ENCODE measurements at places on chromosomes 3 and 15. TPM values are rescaled to one million over a fixed set of nuclear protein-coding genes. Genes with fewer than 3 reads are reported as not detected.

DNA sequence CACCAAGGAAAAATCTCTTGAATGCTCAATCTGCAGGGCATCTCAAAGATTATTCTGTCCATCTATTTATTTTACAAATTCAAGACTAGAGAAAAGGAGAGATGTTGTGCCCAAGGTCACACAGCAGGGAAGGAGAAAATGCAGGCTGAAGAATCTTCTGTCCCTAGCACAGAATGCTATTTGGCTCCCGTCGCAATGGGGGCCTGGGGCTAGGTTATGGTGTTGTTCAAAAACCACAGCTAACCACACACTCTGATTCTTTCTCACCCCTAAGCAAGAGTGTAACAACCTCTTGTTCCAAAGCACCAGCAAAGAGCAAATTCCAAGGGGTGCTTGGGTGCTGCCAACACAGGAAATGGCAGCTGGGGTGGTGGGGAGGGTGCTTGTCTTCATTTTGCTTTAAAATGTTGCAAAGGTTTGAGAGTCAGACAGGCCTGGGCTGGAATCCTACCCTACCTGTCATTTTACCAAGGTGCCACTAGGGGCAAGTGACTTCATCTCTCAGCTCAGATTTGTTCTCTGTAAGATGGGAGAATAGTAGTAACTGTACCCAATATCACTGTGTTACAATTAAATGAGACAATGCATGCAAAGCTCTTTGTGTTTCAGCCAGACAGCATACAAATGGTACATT lies 112.5 kb downstream of the ADAMTS9 start:
- no peak for DNase-seq

- no peak for DNase-seq
These were observed 19.8 kb downstream of the WDR73 start for GRCh38 chr15:84634228-84634837.

DNA sequence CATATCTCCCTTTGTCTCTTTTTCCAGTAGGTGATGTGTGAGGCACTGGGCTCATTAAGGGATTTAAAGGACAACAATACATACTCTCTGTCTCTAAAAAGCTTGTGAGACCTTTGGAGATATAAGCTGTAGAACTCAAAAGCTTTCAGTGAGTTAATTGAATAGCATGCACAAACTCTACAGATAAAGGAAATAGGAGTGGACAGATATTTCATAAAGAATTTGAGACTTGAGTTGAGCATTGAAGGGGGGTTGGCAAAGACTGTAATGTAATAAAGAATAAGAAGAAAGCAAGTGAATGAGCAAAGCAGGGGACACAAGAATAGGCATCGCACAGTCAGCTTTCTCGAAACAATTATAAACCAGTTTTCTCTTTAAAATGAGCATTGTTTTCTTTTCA lies 583.4 kb upstream of the DPPA4 start:
- no peak for DNase-seq

GRCh38 chr3:10288575-10288960 lies 4.2 kb downstream of the GHRL start:
- no peak for DNase-seq

GRCh38 chr3:109385442-109386318 lies 48.3 kb upstream of the DPPA4 start:
- no peak for DNase-seq

DNA sequence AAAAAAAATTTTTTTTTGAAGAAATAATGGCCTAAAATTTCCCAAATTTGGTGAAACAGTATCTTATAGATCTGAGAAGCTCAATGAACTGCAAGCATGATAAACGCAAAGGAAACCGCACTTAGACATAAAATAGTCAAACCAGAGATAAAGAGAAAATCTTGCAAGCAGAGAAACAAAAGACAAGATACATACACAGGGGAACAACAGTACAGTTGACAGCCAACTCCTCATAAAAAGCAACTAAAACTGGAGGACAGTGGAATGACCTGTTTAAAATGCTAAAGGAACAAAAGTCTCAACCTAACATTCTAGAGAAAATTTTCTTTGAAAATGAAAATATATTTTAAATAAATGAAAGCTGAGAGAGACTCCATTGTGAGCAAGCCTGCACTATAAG lies 107.5 kb downstream of the RASA2 start:
- DNase-seq, result no peak

Gene GOLGA6L26
- not detected for total RNA-seq

GRCh38 chr3:62785384-62785783 lies 89.8 kb downstream of the CADPS start:
- no peak for DNase-seq

DNA sequence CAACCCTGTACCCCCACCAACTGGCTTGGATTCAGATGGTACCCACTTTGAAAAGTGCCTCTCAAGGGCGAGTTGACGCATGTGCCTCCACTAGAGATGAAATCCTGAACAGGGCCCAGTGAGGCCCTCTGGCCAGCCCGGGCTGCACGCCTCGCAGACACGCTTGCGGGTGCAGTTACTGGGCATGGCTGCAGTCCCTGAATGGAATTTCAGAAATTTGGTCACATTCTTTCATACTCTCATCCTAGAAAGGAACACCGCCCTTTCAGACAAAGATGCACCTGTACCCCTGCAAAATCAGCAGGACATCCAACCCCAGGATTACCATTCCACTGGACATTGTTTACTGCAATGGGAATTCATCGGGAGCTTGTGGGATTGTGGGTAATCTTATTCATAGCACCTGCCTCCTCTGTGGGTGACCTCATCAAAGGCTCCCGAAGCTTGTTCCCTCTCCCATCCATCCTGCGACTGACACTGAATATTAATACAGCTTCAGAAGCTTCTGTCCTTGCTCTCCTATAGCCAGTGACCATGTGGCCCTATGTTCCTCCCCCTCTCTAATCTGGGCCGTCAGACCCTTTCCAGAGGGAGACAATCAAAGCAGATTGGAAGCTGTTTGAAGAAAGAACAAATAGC lies 42.5 kb upstream of the TPM1 start:
- no peak for DNase-seq

Gene ANKRD63
- total RNA-seq, result 4.4 TPM

Gene STXBP5L
- not detected for total RNA-seq

Gene MESP2
- 0.34 TPM for total RNA-seq

- no peak for DNase-seq
These were observed 26.9 kb downstream of the PIERCE2 start for GRCh38 chr15:55434989-55435825.

Gene NDN
- 41.6 TPM for total RNA-seq

DNA sequence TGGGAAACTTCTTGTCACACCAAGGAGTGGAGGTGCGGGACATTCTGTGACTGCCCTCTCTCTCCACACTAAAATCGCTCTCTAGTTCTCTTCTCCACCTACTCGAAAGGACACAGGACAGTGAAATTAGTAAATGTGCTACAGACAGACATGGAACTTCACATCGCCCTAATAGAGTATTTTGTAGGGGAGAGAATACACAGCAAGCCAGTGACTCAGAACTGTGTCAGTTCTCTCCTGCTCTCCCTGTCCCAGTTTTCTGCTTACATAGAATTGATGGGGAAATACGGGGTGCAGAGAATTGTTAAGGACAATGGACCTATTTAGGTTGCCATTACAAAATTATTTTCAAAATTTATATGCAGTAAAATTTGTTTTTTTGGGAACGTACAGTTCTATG lies 159.6 kb upstream of the GADL1 start:
- no peak for DNase-seq

DNA sequence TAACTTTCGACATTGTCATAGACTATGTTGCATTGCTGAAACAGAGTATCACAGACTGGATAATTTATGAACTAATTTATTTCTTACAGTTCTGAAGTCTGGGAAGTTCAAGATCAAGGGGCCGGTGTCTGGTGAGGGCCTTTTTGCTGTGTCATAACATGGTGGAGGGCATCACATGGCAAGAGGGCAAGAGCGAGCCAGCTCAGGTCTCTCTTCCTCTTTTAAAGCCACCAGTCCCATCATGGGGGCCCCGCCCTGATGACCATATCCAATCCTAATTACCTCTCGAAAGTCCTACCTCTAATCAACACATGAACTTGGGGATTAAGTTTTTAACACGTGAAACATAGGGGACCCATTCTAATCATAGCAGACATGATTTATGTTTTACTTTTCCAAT lies 33.5 kb upstream of the DCUN1D1 start:
- no peak for DNase-seq

Gene GRAMD2A
- 0.48 TPM for total RNA-seq

DNA sequence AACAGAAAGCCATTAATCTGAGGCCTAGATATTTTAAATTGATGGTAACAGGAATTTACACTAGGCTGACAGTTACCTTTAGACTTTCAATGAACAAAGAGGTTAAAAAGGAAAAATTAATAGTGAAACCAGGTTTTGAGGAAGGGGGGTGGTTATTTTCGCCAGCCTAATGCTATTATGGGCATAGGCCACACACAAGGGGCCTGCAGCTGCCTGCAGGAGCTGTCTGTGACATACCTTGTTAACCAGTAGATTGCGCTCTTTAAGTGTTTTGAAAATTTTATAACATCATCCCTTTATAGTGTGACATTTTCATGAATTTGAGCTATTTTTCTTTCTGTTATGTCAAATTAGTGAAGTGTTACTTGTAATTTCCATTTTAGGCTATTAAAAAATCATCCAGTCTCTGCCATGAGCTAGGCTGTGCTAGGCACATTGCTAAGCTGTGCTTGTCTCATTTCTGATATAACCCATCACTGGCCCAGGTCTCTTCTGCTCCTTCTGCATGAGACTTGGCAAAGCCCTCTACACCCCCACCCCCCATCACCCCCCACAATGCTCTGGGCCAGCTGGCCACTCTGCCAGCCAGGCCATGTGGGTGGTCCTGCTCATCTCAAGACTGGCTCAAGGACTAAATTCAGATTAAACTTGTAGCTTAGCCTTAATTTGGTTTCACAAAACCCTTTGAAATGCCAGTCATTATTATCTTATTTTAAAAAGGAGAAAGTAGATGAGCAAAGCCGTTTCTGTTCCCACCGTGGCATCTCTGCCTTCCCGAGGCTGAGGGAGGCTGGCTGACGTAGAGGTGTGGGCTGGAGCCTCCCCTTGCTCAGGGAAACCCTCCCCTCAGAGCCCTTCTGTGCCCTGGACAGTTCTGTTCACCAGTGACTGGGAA lies 48.4 kb upstream of the SEC22A start:
- DNase-seq, result no peak

DNA sequence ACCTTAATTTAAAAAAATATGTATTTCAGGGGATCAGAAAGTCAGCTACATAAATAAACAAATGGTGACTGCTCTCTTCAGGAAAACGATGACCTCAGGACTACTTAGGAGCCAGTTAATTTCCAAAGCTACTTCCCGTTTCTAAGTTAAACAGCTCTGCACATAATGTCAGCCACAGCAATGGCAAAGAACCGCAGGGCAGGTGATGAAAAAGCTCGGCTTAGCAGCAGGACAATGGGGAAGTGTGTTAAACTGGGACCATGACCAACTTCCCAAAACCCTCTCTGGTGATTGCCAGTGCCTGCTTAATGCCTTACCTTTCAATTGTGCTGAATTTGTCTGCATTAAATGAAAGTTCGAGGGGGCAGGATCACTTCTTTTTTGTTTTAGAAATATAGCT lies 258.9 kb downstream of the FHIT start:
- DNase-seq, result peak; percentile 37

Gene RPL39L
- 8.3 TPM for total RNA-seq

Gene SEC62
- total RNA-seq, result 90.0 TPM

GRCh38 chr15:36992454-36992853 lies 107.9 kb downstream of the MEIS2 start:
- no peak for DNase-seq

DNA sequence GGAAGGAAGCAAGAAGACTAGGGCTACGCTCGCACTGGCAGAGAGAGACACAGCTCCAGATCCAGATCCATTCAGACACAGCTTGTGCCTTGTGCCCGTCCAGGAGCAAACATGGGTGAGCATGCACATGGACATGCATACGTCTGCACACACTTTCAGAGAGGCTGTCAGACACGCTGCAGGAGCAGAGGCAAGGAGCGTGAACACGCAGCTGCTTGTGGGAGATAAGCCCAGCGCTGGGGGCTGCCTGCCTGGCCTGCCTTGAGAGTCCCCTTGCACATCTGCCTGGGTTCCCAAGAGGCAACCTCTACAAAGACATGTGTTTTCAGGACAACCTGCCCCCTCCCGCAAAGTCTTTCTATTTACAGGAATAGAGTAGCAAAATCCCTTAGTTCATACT lies 13.6 kb upstream of the BAHD1 start:
- DNase-seq, result no peak

- no peak for DNase-seq
These were observed 172.2 kb downstream of the LPP start for GRCh38 chr3:188326111-188326510.

Gene CHRM5
- not detected for total RNA-seq

Gene ZFAND6
- total RNA-seq, result 68.9 TPM

GRCh38 chr3:48217449-48217848 lies 5.8 kb upstream of the CAMP start:
- DNase-seq, result no peak

- no peak for DNase-seq
These were observed 6.6 kb upstream of the POLQ start for GRCh38 chr3:121552379-121552778.

- no peak for DNase-seq
These were observed 15.0 kb downstream of the KLF15 start for GRCh38 chr3:126342211-126342610.

DNA sequence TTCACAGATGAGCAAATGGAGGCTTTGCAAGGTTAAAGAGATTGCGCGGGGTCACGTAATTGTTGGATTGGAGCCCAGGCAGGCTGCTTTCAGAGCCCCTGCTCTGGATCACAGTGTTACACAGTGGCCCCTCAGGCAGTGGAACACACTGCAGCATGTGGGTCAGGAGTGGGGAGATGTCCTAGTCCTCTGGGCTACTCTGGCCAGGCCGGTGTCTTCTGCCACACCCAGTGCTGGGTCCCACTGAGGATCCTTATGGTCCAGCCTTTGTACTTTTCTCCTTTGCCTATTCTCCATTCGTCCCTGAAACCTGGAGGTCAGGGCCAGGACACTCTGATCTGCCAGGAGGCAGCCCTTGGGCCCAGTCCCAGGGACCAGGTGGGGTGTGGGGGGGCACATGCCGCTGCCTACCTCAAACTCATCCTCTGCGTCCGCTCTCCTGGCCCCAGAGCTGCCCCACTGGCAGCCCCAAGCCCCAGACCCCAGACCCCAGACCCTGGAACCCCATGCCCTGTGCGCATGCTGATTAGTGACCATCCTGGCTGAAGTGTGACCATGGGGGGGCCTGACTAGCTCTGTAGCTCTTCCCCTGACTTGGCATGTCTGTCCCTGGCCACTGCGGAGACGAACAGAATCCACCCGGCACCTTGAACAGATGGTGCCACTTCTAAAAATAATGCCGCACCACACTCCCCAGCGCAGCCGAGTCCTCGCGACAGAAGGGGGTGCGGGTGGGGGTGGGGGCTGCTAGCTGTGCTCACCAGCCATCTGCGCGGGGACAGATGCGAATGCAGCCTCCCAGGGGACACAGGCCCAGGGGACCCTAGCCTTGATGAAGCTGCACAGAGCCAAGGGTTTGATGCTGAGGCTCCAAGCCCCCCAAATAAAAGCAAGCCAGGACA lies 41.6 kb downstream of the ATP2B2 start:
- DNase-seq, result no peak

Gene RTP1
- total RNA-seq, result not detected

GRCh38 chr3:87267953-87268645 lies 8.3 kb downstream of the POU1F1 start:
- DNase-seq, result no peak

DNA sequence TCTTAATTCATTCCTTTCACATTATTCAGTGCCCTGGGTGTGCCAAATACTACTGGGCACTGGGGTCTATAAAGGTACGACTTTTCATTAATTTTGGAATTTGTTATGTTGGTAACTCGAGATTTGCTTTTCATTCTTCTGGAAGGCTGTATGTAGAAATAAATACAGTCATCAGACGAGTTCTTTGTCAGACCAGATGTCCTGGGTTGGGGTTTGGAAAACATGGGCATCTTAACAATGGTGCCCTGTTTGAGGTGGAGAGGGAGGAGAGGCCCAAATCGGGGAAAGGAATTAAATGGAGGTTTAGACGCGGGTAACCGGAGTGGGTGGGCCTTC lies 662 bp upstream of the GLCE start:
- DNase-seq, result no peak

Measured in right cardiac atrium (tissue), 5 donors.